ENCODE measurements at places on chromosomes 13 and 19. TPM values are rescaled to one million over a fixed set of nuclear protein-coding genes. Genes with fewer than 3 reads are reported as not detected.

Gene DIRAS1
- total RNA-seq: 3.7 TPM

Gene SMIM44
- not detected for total RNA-seq

Gene RASAL3
- total RNA-seq: not detected

Gene ZNF235
- total RNA-seq: 2.8 TPM

Data from A549 treated with Mapracorat at 1 μM for 4 hours (cell line).